ENCODE measurements at places on chromosomes 5 and 9. TPM values are rescaled to one million over a fixed set of nuclear protein-coding genes. Genes with fewer than 3 reads are reported as not detected.
A peak's percentile ranks its signal among the peaks of the same experiment; 100 is the strongest.

DNA sequence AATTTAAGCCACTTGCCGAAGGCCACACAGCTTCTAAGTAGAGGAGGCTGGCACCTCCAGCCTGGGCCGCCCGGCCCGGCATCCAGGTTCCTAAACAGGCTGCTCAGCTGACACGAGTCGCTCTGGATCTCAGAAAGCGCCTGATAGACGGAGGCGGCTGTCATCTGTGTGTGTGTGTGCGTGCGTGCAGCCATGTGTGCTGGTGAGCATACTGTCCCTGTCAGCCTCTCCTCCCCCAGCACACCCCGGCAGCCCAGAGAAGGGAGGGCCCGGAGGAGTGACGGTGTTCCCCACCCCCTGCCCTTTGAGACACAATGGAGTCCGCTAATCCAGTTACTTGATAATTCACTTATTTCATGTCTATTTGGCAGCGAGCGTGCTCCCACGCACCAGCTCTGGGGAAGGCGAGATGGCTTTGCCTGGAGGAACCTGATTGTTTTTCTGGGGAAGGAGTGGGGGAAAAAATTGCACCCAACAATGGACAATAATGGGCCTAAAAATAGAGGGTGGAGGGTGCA lies 20.0 kb downstream of the NTNG2 start:
- no peak for DNase-seq

DNA sequence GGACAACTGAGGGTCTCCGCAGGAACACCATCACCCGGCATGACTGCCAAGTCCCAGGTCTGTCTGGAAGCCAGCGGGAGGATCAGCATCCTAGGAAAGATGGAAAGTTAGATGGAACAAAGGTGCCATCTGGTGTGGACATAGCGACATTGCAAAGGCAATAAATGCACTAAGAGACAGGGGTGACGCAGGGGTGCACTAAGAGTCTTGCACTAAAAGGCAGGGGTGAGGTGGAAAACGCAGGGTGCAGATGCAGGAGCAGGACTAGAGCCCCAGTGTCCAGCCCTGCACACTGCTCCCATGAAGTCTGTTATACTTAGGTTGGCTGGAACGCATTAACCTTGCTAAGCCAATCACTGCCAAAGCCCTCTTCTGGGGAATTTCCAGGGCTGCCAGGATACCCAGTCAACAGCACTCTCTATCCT lies 15.5 kb downstream of the ATOX1 start:
- no peak for DNase-seq

DNA sequence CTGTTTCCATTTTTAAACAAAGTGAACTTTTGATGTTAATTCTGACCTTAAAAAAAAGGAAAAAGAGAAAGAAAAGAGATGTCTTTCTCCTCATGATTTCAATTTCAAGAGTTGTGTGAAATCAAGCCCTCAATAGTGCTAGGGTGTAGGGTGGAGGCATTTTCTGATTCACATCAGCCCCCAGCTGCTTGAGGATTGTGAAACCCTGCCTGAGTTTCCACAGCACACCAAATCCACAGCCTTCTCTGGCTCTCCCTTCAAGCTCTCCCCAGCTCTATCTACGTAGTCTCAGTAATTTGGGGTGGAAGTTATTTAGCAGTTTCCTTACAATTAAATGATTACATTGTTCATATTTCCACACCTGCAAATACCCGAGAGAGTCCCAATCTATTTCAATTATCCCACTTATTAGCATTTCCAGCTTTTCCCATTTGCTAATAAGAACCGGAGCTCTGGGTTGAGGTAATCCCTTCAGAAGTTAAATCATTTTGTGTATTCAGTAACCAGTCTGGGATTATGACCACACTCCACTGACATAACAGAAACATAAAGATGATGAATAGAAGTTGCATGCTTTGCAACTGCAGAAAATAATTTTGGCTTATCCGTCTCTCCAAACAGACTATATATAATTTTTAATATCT lies 54.9 kb downstream of the MTX3 start:
- DNase-seq, result no peak

CDH6 gene
- total RNA-seq, result 1.8 TPM

DNA sequence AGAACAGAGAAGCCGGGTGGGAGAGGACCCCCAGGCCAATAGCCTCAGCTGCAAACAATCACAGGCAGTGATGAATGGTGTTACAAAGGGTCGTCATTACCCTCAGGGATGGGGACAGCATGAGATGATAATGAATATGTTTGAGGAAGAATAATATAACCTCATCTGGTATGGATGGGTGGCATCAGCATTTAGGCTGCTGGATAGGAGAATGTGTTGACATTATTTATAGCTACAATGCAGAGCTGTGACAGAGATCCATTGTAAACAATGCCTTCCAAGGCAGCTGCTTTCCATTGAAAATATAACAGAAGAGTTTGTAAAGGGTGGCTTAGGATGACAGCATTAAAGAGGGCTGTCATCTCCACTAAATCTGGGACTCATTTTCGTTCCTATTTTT lies 365.5 kb downstream of the KCNN2 start:
- no peak for DNase-seq

- DNase-seq, result peak; percentile 22
These were observed 1.8 kb downstream of the LPCAT1 start for GRCh38 chr5:1521671-1522600.

DNA sequence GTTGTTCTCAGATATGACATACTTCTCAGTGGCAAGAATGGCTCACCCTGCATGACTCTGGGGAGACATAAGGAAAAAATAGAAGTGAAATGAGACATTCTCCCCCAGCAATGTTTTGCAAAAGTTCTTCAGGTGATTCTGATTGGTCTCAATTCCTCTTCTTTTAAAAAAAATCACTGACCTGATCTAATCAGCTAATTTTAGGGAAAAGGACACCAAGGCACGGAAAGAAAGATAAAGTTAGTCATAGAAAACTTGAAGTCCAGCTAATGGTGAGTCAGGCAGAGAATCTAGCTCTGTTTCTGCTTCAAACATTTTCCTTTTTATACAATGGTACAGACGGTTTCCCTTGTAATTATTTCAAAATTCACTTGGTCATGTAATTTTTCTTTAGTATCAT lies 1018.9 kb upstream of the ARRDC3 start:
- no peak for DNase-seq

SETX gene
- 28.8 TPM for total RNA-seq

- DNase-seq, result no peak
These were observed 48.3 kb downstream of the ASS1 start for GRCh38 chr9:130493021-130493420.

GRCh38 chr5:54760182-54760935 lies 225.0 kb downstream of the ESM1 start:
- no peak for DNase-seq

GRCh38 chr9:108911820-108912219 lies 22.1 kb downstream of the ELP1 start:
- DNase-seq, result no peak

DNA sequence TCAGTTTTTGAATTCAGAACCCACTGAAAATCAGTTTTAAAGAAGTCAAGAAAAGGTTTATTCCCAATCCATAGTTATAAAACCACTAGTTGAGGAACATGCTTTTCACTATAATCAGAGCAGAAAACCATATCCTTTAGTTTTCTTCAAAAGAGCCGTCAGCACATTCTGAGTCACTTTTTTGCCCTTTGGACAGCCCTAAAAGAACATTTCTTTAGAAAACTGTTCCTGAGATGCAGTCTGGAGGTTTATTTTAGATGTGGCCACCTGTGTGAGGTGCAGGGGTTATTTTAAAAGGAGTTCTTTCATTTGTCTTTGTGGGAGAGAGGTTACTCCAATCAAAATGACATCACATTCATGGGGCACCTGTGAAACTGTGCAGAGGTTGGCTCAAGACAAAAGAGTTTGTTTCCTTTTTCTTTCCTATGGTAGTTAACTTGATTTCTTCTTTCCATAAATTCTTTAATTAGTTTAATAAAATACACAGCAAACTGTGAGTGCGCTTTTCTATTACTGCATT lies 221.6 kb upstream of the RPS23 start:
- DNase-seq, result no peak

DNA sequence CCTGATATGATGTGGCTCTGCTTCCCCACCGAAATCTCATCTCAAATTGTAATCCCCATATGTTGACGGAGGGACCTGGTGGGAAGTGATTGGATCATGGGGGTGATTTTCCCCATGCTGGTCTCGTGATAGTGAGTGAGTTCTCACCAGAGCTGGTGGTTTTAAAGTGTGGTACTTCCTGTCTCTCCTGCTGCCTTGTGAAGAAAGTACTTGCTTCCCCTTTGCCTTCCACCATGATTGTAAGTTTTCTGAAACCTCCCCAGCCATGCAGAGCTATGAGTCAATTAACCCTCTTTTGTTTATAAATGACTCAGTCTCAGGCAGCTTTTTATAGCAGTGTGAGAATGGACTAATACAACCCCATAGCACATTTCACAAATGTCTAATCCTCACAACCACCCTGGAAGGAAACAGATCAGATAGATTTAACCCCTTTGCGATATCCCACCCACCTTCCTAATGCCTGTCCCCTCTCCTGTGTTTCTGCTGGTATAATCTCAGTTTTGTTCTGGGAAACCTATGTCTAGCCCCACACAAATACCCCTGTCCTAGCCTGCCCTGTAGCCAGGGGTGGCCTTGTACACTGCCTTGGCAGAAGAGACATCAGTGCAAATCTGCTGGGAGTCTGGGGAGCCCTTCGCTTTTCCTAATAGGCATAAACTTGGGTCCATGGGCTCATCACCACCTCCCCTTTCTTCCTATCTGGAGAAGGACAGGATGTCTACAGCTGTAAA lies 157.0 kb upstream of the RAI14 start:
- no peak for DNase-seq

ARL14EPL gene
- total RNA-seq, result not detected

GRCh38 chr5:133905424-133905823 lies 63.0 kb downstream of the C5orf15 start:
- no peak for DNase-seq

DNA sequence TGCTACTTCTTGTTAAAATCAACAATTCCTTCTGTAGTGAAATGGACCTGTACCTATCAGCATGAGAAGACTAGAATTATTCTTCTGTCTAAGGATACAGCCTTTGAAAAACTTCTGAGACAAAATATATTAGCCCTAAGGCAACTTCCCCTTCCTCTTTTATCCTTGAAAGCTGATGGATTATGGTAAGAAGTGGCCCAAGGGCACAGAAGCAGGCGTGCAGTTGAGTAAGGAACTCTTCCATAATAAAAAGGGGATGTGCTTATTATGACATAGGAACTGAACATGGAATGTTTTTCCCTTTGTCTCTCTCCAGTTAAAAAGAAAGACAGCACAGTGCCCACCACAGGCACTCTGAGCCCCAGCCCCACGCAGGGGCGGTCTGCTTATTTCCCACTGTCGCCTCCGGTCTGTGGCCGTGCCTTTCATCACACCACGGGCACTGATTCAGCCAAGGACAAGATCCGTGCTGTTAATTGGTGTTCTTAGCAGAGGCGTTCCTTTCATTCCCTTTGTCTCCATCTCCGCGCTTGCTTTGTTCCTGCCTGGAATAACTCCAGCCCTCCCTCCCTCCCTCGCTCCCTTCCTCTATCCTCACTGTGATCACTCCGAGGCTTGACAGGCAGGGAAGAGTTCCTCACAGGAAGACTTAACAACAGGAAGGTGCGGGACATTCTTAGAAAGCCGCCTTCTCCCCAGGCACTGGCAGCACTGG lies 135.9 kb upstream of the OTULINL start:
- DNase-seq, result no peak

SLC34A1 gene
- 1.6 TPM for total RNA-seq

DNA sequence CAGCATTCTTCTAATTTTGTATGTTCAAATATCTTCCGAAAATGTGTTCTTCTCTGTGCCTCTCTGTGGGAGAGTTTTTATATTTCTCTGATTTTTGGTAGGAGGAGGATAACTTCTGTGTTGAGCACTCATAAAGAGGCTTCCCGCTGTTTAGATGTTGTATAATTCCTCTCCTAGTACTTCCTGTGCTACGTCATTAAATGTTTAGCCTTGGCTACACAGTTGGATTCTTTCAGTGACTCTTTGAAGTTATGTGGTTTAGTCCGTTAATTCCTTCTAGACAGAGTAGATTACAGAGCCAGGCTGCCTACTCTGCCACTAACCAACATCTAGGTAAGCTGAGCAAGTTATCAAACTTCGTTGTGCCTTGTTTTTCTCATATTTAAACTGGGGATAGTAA lies 302.6 kb downstream of the OSTF1 start:
- no peak for DNase-seq

GRCh38 chr5:31850981-31851689 lies 212.2 kb downstream of the PDZD2 start:
- no peak for DNase-seq

DNA sequence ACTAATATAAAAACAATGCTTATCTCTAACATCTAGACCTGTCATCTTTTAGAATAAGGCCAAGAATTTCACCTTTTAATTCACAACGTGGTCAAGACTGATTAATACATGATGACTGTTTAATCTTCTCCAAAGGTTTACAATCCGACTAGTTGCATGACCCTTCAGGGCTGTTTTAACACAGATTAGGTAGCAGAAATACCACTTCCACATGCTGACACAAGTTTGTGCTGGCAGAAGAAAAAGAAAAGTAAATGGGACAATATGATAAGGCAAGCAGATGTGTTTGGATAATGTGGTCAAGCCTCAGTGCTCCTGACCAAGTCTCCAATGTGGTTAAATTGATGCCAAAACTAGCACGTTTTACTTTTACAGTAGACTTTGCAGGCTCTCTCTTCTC lies 31.1 kb downstream of the SEMA6A start:
- no peak for DNase-seq

- DNase-seq, result no peak
These were observed 59.4 kb downstream of the DAP start for GRCh38 chr5:10701567-10702039.

CDH9 gene
- total RNA-seq, result not detected

GRCh38 chr5:178622679-178623247 lies 4.1 kb downstream of the CLK4 start:
- no peak for DNase-seq

- peak; percentile 83 for DNase-seq
These were observed 72.8 kb upstream of the ASTN2 start for GRCh38 chr9:117487555-117488175.

ENTPD2 gene
- total RNA-seq, result 0.50 TPM

- DNase-seq, result no peak
These were observed 55.9 kb downstream of the TMC1 start for GRCh38 chr9:72577212-72577753.

- peak; percentile 69 for DNase-seq
These were observed 17.5 kb downstream of the WHRN start for GRCh38 chr9:114487607-114488300.

SLC38A9 gene
- 14.3 TPM for total RNA-seq

- no peak for DNase-seq
These were observed 1.3 kb downstream of the C5orf15 start for GRCh38 chr5:133967124-133967523.

AFAP1L1 gene
- total RNA-seq, result 4.2 TPM

JAKMIP2 gene
- 0.56 TPM for total RNA-seq

GRCh38 chr5:147904110-147904509 lies 2.2 kb downstream of the C5orf46 start:
- no peak for DNase-seq

CDKN2A gene
- 1.4 TPM for total RNA-seq
